Stimulated activated CD8-positive, alpha-beta memory T cell treated with anti-CD3 and anti-CD28 coated beads, Interleukin-2, amount 100 ng/mL, for 1 hour (primary cell): ENCODE measurements at places on chromosomes 1 and 21.

- DNase-seq, result no peak
These were observed 84.3 kb downstream of the HS2ST1 start for GRCh38 chr1:86998727-86999126.

GRCh38 chr1:7313826-7314225, 457.3 kb upstream of the VAMP3 start:
- no peak for DNase-seq

DNA sequence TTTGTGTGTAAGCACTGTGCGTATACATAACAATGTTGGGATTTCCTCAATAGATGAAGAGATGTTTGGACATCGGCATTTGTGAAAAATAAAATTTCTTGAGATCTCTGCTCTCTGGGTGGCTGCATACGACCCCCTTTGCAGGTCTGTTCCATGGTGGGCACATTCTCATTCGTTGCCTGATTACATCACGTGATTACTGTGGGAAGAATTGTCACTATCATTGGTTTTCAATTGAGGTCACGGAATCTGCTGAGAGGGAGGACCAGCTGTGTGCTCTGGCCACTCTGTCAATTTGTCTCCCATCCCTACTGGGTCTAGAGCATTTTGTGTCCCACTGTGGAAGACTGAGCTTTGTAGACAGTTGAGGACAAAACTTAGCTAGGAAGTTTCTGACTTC, 81.8 kb downstream of the DISC1 start:
- DNase-seq, result no peak

DNA sequence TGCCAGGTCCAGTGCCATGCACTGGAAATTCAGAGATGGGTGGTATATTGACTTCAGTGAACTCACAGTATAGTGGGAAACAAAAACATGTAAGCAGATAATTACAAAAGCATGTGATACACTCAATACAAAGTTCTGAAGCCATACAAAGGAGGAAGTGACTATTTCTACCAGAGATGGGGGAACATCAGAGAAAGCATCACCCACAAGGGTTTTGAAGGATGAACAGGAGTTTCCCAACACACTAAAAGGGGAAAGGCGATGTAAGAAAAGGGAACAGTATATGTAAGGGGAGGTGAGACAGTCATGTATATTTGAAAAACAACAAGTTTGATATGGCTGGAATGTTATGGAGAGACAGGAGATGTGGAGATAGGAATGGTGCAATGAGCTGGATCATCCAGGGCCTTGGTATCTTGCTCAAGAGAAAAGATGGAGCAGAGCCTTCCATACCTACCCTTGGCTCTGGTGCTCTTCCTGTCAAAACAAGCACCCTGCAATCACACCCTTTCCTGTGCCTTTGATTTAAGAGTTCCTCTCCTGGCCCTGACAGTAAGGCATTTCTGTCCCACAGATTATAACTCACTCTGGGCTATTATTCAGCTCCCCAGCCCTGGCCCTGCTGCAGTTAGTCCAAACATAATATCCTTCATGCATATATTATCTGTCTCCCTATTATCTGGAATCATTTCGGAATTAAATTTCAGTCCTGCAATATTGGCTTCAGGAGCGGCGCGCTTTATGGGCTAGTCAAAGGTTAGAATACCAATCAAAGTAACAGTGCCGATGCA, 60.5 kb downstream of the DMAP1 start:
- DNase-seq, result no peak

GRCh38 chr1:236064674-236065508, at the start of gene NID1:
NID1 (minus strand) TSS chr1:236065090; CDS start chr1:236065079, 11 bp downstream.
- DNase-seq, result no peak

GRCh38 chr1:84086189-84086588, 57.9 kb upstream of the PRKACB start:
- DNase-seq, result no peak

DNA sequence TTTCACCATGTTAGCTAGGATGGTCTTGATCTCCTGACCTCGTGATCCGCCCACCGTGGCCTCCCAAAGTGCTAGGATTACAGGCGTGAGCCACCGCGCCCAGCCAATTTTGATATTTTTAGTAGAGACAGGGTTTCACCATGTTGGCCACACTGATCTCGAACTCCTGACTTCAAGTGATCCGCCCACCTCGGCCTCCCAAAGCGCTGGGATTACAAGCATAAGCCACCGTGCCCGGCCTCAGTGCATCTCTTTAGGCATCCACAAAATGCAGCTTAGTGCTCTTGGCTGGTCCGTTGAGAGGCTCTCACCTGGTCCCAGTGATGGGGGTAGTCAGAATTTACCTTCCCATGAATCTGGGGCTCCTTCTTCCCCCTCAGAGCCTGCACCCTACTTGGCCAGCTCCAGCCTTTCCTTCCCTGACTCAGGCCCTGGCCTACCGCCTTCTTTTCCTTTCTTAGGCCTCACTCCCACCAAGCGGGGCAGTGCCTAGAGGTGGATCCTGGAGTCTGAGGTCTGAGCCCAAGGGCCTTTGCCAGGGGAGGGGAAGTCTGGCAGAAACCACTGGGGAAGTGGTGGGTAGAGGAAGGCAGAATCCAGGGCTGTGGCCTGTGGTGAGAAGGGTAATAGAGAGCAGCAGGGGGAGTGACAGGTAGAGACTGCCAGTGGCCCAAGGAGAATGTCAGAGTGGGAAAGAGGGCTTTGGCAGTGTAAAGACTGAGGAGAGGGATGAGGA, 3.7 kb downstream of the LENEP start:
- no peak for DNase-seq

GRCh38 chr1:228935198-228935663, 200.0 kb downstream of the RHOU start:
- no peak for DNase-seq

GRCh38 chr1:51264451-51264850, 28.4 kb downstream of the RNF11 start:
- DNase-seq, result no peak

- DNase-seq, result no peak
These were observed 2.2 kb upstream of the DDOST start for GRCh38 chr1:20663365-20663764.

GRCh38 chr1:235932090-235932510, 65.4 kb upstream of the LYST start:
- DNase-seq, result no peak

DNA sequence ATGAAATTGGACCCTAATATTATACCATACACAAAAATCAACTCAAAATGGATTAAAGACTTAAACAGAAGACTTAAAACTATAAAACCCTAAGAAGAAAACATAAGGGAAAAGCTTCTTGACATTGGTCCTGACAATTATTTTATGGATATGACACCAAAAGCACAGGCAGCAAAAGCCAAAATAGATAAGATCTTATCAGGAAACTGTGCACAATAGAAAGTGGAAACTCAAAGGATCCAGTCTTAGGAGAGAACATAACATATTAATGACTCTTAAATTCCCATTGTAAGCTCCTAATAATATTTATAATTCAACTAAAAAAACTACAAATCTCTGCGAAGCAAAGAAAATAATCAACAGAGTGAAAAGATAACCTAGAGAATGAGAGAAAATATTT, 39.8 kb downstream of the RGS13 start:
- no peak for DNase-seq

- no peak for DNase-seq
These were observed 675 bp downstream of the TMCO2 start for GRCh38 chr1:40248412-40248811.

DNA sequence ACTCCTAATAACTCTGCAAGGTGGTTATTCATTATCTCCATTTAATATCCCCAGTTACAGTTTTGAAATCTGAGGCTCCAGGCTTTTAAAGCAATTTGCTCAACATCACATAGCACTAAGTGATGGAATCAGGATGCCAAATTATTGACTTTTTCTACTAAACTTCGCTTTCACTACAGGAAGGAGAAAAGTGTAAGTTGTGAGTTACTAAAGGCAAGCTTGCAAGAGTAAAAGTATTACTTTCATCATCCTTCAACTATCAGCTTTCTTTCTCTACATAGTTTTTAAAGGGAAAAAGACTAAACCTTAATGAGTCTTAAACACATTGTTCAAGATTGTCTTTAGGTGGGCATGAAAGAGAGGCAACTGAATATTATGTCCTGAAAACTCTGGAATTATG, 1.8 kb downstream of the OSBPL9 start:
- no peak for DNase-seq
